ENCODE measurements at places on chromosomes 7 and 10.

GRCh38 chr10:60525716-60526585, 136.3 kb upstream of the ANK3 start:
- DNase-seq, result no peak

DNA sequence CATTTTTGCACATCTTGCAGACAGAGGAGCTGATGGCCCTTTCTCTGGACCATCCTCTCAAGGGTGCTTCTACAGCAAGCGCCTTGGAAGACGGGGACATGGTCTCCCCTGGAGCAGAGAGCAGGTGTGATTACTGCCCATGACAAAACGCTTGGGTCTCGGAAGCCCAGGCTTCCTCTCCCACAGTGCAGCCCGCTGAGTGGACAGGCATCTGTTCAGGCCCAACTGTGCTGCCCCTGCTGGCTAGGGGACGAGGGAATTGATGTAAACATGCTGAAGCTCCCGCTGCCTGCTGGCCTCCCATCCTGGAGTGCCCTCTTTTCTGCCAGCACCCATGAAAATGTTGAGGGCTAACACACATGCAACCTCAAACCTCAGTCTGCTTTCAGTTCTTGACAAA, 14.3 kb downstream of the IL15RA start:
- DNase-seq, result no peak

DNA sequence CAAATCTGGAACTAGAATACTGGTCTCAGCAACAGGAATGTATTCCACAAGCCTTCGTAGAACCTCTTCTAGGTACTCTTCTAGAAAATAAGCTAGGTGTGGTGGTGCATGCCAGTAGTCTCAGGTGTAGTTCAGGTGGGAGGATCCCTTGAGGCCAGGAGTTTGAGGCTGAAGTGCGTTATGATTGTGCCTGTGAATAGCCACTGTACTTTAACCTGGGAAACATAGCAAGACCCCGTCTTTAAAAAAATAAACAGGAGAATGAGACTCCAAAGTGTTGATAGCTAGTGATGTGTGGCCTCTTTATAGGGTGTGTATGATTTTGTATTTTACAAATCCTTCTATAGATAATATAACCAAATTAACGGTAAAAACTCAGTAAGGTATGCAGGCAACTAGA, 1.5 kb upstream of the ZNF775 start:
- DNase-seq, result no peak

DNA sequence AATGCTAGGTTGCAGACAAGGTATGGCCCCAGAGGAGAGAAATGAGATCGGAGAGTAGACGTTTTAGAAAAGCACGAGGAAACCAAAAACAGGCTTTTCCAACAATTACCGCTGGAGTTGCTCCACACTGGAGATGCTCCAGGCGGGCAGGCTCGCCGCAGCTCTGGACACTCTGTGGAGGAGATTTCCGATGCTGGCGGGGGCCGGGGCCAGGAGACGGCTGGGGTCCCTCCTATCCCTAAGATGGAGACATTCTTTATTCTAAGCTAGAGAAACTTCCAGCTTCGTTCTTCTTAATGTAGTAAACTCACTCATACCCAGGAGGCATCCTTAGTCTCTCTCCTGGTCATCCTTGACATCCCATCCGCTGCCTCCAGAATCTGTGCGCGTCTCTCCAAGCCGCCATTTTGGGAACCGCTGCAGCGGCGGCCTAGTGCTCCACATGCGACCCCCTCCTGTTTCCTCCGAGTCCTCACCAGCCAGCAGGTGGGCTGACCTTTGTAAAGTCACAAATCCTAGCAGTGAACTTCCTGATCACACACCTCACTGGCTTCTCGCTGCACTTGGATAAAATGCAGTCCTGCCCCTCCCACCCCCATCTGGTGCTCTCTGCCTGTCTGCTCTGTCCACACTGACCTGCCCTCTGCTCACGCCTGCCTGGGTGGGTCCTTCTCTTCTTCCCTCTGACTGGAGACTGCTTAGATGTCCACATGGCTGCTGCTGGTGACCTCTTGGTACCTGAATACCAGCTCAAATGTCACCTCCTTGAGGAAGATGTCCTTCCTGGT, 11.9 kb downstream of the PYROXD2 start:
- DNase-seq, result no peak

GRCh38 chr7:31828520-31828919, 141.5 kb downstream of the PPP1R17 start:
- DNase-seq, result no peak

GRCh38 chr10:16777473-16778370, 39.5 kb downstream of the RSU1 start:
- peak; percentile 15 for DNase-seq

DNA sequence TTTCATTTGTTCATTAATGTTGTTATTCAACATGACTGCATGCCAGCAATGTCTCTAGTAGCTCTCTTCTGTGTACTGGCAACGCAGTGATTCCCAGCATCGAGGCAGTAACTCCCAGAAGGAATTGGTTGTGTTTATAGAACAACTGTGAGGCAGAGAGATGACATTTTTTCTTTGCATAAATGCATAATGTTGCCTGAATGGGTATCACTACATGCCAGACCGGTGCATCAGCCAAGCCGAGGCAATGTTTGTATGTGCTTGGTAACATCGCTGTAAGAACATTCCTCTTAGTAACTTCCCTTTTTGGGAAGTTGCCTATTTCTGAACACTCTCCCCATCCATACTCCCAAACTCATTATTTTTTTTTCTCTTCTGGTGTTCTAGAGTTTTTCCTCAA, 182.9 kb downstream of the HTR7 start:
- DNase-seq, result peak; percentile 34

DNA sequence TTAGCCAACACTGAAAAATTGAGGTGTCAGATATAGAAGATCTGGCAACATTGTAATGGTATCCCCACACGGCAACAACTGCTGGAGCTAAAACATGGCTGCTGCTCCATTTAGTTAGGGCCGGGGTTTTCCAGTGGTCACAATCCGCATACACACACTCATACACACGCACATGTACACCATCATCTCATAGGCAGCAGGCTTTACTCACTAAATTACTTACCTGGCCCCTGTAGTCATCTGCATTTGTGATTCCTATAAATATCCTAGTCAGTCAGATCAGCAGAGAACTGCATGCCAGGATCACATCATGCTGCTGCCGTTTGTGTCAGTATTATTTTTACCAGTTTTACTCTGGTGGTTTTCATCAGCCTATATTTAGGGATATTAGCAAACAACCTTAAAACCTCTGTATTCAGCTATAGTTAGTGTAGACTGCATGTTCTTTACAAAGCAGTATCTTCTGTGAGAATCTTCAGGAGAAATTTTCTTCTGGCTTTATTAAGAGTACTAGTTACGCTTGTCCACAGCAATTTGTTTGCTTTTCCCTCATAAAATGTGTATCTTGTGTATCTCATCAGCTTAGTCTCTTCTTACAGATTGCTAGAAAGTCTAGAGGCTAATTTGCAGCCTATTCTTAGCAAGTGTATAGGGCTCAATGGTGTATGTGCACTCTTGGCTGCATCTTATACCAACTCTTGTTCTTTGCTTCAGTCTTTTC, 38.3 kb upstream of the PTPN12 start:
- DNase-seq, result no peak

- no peak for DNase-seq
Observed at GRCh38 chr7:20270867-20271266, 53.7 kb upstream of the MACC1 start.

- no peak for DNase-seq
Observed at GRCh38 chr10:75599875-75600648, 168.6 kb downstream of the LRMDA start.

GRCh38 chr7:157493776-157494175, 157.0 kb downstream of the DNAJB6 start:
- no peak for DNase-seq
